CD4-positive, alpha-beta T cell treated with Interleukin-15 for 4 hours (primary cell): ENCODE measurements at places on chromosomes 12 and 14.

- no peak for DNase-seq
Measured at GRCh38 chr12:49283541-49284429, 11.2 kb upstream of the PRPH start.

GRCh38 chr12:15650399-15651128, 138.6 kb downstream of the EPS8 start:
- DNase-seq = no peak

DNA sequence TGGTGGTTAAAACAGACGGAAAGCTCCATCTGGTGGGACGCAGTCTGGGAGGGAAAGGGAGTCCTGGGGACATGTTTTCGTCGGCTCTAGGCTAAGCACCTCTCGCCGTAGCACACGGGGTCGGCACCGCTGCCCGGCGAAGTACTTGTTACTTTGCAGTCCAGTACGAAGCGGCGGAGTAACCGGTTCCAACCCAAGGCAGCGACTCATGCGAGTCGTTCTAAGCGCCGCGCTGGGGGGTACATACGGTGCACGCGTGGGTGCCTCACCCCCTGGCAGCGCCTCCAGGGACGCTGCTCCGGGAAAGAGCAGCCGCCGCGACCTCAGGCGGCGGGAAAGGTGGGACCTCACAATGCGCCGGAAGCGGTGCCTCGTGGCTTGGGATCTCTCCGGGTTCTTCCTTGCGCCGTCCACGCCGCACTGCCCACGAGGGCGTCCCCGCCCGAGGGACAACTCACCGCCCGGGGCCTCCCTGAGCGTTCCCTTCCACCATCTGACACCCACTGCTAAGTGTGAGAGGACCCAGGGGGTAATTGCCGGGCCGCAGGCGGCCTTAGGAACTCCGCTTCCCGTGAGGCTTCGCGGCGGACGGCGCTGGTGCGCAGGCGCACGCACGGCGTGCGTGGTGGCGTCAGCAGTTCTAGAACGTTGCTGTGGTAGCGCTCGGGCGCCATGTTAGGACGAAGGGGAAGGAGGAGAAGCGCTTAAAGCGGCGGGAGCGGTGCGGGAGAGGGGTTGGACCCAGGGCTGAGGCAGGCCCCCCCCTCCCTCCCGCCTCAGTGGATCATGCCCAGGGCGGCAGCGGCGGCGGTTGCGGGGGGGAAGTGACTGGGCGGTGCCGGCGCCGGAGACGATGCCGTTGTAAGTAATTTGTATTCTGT, at the start of gene PAPOLA:
PAPOLA (plus strand) TSS at position 643 of the 881 bp plus-strand sequence; CDS start at position 854, 211 bp downstream.
- DNase-seq = peak; percentile 95

- DNase-seq = peak; percentile 74
Measured at GRCh38 chr12:19273482-19274330, 144.2 kb downstream of the PLEKHA5 start.

DNA sequence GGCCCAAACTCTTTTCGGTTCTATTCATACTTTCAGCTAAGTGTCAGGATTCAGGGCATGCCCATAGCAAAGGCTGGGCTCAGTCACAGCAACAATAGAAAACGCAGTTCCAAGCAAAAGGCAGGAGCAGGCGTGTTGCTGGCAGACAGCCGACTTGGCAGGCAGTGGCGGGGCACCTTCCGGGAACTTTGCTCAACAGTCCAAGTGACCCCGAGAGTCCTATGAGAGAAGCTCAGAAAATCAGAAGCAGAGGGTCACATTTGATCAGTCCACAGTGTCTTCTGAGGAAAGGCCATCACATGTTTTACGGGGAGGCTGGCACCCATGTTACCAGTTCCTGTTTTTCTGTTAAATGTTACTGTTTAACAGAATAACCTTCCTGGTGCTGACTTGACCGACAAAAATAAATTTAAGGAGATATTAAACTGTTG, 115.0 kb downstream of the DACT1 start:
- DNase-seq = no peak

- DNase-seq = no peak
Measured at GRCh38 chr14:64474041-64474440, 8.7 kb downstream of the AKAP5 start.

GRCh38 chr12:115485503-115485902, 792.0 kb downstream of the MED13L start:
- DNase-seq = no peak

GRCh38 chr12:44582521-44582920, 293.6 kb downstream of the NELL2 start:
- DNase-seq = no peak

DNA sequence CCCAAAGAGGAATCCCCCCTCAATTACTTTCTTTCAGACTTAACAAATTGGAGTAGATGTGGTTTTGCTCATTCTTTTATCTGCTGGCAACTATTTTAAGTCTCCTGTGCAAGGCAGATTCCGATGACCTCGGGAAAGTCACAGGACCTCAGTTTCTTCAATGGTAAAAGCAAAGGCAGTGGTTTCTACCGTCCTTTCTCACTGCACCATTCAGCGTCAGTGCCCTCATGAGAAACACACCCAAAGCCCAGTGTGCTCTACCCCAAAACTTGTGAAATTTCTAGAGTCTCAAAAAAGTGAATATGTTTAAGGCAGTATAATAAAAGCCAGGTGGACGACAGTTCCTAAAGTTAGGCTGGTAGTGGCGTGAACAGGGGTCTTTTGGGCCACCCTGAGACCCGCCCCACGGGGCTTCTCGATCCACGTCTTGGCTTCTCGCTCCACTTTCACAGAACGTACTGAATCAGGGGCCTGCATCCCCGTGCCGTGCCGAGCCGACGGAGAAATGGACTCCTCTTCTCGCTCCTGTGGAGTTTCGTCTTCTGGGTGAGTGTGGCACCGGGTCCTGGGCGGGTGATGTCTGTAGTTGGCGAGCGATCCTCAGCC, 1.3 kb upstream of the ARHGAP5 start:
- no peak for DNase-seq

DNA sequence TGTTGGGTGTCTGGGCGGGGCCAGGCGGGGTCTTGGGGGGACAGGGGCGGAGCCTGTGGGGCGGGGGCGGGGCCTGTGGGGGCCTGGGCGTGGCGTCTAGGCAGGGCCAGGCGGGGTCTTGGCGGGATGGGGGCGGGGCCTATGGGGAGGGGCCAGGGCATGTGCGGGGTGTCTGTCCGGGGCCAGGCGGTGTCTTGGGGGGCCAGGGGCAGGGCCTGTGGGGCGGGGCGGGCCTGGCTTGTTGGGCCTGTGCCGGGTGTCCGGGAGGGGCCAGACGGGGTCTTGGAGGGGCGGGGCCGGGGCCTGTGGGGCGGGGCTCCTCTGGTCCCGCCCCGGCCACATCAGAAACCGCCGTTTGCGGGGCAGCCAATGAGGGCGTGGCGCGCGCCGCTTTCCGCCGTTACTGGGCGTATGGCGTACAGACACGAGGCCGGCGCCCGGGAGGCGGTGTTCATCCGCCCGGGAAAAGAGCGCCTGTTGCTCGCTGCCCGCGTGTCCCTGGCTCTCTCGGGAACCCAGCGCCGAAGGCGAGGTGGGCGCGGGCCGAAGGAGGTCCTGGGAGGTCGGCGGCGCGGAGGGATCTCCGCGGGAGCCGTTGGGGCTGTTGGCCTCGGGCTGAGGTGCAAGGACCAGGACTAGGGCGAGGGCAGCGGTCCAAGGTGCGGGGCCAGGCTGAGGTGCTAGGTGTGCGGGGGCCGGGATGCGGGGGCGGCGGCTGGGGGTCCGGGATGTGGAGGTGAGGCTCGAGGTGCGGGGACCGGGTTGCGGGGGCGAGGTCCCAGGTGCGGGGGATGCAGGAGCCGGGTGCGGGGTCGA, at the start of gene PIWIL1:
PIWIL1 (plus strand) TSS at position 400 of the 816 bp plus-strand sequence. CDS start 4,705 bp downstream, outside the sequence.
- no peak for DNase-seq

GRCh38 chr14:32820181-32820580, 118.5 kb upstream of the NPAS3 start:
- no peak for DNase-seq

- no peak for DNase-seq
Measured at GRCh38 chr14:92456215-92457015, 57.2 kb upstream of the RIN3 start.

- no peak for DNase-seq
Measured at GRCh38 chr14:84760489-84761126, 769.3 kb upstream of the FLRT2 start.

- no peak for DNase-seq
Measured at GRCh38 chr12:125135906-125136305, 70.7 kb downstream of the AACS start.

GRCh38 chr12:3078086-3078820, 1.1 kb downstream of the TSPAN9 start:
- no peak for DNase-seq

GRCh38 chr14:68261092-68261842, 441.7 kb downstream of the RAD51B start:
- no peak for DNase-seq

DNA sequence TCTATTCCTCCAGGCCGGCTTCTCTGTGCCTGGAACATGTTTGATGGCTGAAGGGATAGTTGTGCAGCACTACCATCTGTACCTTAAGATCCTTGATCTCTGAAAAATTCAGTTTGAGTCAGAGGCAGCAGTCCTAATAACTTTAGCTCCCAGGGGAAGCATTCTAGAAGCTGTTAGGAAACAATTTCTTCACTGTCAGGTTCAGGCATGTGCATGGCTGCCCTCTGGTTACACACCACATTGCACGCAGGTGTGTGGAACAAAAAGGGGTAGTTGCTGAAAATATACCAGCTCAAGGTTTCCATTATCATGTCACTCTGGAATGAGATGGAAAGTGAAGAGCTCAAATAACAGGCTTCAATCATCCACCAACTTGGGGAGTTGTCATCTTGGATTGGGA, 80.1 kb downstream of the CHST11 start:
- DNase-seq = no peak

DNA sequence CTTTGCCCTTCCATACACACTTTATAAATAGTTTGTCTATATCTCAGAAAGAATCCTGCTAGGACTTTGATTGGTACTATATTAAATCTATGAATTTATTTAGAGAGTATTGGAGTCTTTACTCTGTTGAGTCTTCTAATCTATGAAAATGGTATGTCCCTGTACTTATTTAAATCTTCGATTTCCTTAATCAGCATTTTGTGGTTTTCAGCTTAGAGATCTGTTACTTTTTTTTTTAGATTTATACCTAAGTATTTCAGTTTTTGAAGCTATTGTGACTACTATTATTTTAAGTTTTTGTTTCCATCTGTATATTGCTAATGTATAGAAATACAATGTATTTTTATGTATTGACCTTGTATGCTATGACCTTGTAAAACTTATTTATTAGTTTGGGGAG, 13.4 kb upstream of the IFI27L2 start:
- DNase-seq = no peak

DNA sequence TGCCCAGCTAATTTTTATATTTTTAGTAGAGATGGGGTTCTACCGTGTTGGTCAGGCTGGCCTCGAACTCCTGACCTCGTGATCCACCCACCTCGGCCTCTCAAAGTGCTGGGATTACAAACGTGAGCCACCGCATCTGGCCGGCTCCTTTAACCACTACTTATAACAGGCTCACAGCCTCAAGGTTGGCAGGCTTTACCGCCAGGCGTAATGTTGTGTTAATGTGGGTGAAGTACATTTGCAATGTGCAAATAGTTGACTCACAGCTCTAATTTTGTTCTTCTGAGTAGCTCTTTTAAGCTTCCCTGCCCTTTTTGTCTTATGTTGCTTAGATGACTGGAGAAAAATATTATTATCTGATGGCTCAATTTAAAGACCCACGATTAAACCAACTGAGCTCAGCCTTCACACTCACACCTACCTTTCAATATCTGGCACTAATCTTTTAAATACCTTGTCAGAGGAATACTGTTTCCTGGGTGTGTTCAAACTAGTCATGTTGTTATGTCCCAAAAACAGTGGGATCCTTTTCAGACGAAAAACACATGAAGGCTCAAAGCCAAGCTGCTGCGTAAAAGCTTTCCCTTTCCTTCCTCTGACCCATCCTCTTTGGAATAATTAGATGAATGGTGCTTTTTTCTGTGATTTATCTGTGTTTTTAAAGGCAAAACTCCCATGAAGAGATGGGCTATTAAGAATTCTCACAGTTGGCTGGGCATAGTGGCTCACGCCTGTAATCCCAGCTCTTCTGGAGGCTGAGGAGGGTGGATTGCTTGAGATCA, 57.2 kb upstream of the USP44 start:
- no peak for DNase-seq

DNA sequence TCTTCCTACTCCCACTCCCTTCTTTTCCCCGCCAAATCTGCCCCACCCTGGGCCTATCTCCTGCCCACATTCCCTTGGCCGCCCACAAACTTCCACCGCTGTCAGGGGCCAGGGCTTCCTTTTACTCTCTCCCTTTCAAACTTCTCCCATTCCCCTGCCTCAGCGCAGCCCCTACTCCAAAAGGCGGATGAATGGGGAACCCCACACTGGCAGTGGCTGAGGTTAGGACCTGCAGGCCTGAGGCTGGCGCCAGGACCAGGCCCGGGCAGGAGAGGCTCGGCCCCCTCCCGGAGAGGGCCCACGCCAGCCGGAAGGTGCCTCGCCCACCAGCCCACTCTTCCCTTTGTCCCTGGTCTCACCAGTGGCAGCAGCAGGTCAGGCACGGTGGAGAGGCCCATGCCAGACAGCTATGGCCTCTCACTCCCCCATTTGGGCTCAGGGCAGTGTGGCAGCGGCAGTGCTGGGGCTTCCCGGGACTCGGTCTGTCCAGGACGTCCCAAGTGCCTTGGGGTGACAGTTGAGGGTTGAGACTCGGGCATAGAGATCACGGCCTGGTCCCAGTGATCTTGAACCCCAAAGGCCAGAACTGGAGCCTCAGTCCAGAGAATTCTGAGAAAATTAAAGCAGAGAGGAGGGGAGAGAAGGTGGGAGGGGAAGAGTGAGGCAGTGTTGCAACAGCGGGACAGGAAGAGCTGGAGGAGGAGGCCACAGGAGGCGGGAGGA, at the start of gene TNFRSF1A:
TNFRSF1A (minus strand) TSS at position 660 of the 723 bp plus-strand sequence; CDS start at position 398, 262 bp downstream.
- DNase-seq = no peak

- DNase-seq = no peak
Measured at GRCh38 chr12:52945389-52946232, 3.3 kb upstream of the KRT18 start.

DNA sequence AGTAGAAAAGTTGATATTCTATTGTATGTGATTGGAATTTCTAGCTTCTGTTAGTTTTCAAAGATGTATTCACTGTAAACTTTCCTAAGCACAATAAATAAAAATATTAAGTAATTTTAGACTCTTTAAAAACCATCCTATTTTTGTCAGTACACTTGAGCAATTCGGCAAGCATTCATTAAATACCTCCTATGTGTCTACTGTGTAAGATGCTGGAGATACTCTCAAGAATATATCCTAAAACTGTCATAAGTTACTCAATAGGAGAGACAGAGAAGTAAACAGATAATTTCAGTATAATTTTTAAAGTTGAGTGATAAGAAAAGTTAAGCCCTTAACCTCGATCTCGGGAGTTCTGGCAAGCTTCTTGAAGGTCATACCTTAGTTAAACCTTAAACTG, 46.1 kb downstream of the FANCM start:
- DNase-seq = no peak

- no peak for DNase-seq
Measured at GRCh38 chr12:17503742-17504141, 586.3 kb downstream of the RERGL start.

DNA sequence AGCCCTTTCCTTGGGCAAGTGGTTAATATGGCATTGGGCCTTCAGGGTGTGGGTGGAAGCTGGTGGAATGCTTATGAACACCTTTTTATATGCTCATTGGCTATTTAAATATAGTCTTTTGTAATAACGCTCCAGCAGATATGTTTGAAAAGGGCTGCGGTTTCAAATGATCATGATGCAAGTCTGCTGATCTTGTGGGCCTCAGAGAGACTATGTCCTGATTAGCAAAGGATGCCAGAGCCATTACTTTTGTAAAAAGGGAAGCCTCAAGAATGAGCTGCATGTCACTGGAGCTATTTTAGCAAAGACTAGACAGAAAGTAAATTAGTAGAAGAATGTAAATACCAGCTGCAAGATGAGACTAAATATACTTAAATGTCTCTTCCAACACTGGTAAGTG, 200.5 kb downstream of the GXYLT1 start:
- DNase-seq = no peak

GRCh38 chr12:113868365-113868764, 97.8 kb downstream of the RBM19 start:
- no peak for DNase-seq
